Activated CD4-positive, alpha-beta T cell treated with anti-CD3 and anti-CD28 coated beads, Interleukin-2, amount 50 U/mL, for 48 hours (primary cell): ENCODE measurements at places on chromosomes 2 and 18.
A peak's percentile ranks its signal among the peaks of the same experiment; 100 is the strongest.

GRCh38 chr2:144522897-144523595, 3.1 kb upstream of the ZEB2 start:
- DNase-seq: no peak

- DNase-seq: no peak
These were observed 2.3 kb downstream of the SLC3A1 start for GRCh38 chr2:44277541-44277940.

- no peak for DNase-seq
These were observed 34.2 kb upstream of the PTPRM start for GRCh38 chr18:7532942-7533341.

- DNase-seq: no peak
These were observed 384.3 kb upstream of the SYT4 start for GRCh38 chr18:43661570-43661969.

DNA sequence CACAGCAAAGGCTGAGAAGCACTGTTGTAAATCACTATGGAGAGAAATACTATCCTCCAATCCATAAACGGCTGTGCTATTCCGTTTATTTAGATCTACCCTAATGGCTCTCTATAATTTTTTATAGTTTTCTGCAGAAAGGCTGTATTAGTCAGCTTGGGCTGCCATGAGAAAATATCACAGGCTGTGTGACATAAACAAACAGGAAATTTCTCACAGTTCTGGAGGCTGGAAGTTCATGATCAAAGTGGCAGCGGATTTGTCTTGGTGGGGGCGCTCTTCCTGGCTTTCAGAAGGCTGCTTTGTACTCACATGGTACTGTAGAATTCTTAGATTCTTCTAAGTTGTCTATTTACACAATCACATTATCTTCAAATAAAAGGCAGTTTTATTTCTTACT, 44.1 kb downstream of the C1D start:
- DNase-seq: no peak

GRCh38 chr2:130917006-130917688, 80.4 kb downstream of the ARHGEF4 start:
- no peak for DNase-seq

- peak; percentile 56 for DNase-seq
These were observed 52.5 kb downstream of the ZNF236 start for GRCh38 chr18:76874642-76875389.

DNA sequence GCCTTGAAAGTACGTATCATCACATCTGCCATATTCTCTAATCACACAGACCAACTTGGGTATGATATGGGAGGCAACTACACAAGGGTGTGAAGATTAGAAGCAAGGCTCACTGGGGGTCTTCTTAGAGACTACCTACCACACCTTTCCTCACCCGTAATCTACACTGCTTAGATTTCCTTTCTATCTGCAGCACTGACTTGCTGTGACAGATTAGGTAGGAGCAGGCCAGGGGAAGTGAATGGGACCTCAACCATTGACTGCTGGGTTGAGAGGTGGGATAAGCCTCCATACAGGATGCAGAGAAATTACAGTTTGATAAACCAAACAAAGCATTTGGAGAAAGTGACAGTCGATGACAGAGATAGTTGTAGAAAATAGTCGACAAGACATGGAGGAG, 119.0 kb upstream of the SERPINE2 start:
- no peak for DNase-seq

- DNase-seq: no peak
These were observed 48.1 kb downstream of the COBLL1 start for GRCh38 chr2:164793529-164793928.

DNA sequence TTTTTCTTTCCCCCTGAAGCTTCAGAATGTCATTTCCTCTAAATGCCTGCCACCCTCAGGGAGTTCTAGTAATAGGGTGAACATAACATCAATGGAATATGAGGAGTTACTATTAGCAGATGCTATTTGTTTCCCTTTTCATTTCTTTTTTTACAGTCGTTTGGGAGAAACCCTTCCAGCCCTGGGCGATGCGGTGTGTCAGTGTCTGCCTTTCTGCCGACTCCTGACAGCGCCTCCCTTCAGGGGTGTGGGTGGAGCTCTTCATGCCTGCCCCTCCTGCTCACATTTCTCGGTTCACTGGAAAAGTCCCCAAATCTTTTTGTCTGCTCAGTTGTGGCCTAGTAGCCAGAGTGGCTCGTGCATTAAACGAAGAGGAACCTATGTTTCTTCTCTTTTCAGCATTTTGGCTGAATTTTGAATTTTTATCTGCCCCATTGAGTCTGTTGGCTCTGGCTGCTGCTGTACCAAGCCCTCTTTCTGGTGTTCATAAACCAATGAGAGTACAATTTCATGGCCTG, 72.3 kb downstream of the FMNL2 start:
- DNase-seq: peak; percentile 34
